ENCODE measurements at places on chromosomes 1 and 21. TPM values are rescaled to one million over a fixed set of nuclear protein-coding genes. Genes with fewer than 3 reads are reported as not detected.

- DNase-seq = no peak
Observed at GRCh38 chr21:23960769-23961168, 1646.5 kb downstream of the MRPL39 start.

DNA sequence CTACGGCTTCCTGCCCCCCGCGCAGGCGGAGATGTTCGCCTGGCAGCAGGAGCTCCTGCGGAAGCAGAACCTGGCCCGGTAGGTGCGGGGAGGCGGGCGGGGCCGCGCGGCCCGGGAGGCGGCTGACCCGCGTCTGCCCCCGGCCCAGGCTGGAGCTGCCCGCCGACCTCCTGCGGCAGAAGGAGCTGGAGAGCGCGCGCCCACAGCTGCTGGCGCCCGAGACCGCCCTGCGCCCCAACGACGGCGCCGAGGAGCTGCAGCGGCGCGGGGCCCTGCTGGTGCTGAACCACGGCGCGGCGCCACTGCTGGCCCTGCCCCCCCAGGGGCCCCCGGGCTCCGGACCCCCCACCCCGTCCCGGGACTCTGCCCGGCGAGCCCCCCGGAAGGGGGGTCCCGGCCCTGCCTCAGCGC is 16.6 kb downstream of the NOC2L start:
- no peak for DNase-seq

GRCh38 chr21:38925923-38926322 is 120.2 kb downstream of the ETS2 start:
- peak; percentile 72 for DNase-seq

DNA sequence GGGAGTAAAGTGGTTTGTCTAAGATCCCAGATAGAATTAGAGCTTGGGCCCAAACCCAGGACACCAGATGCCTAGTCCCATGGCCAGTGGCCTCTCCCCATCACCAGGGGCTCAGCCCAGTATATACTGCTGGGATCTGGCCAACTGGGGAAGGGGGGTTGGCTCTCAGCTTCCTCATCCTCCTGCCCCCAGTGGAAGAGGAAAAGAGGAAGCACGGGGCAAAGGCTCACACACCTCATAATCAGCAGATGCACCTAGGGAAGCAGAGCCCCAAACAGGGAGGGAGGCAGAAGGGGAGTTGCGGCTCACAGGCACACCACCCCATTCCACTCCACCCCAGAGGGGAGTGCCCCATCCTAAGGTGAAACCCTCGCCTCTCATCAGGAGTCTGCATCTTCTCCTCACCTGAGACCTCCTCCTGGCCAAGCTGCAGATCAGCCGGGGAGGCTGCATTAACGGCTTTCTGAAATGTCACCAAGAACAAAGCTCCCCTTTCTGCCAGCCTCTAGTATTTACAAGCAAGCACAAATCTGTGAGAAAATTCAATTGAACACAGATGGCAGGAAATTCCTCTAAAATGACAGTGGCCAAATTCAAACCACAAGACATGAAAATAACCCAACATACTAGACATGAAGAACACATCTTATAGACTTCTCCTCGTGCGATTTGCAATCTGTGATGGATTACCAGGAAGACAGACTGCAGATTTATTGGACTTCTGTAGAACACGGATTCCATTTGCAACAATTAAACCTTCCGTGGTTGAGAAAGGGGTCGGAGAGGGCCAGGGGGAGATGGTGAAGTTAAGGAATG is 82.8 kb downstream of the GLIS1 start:
- DNase-seq = no peak

GRCh38 chr1:94236630-94237290 is 624 bp downstream of the ARHGAP29 start:
- peak; percentile 66 for DNase-seq

DNA sequence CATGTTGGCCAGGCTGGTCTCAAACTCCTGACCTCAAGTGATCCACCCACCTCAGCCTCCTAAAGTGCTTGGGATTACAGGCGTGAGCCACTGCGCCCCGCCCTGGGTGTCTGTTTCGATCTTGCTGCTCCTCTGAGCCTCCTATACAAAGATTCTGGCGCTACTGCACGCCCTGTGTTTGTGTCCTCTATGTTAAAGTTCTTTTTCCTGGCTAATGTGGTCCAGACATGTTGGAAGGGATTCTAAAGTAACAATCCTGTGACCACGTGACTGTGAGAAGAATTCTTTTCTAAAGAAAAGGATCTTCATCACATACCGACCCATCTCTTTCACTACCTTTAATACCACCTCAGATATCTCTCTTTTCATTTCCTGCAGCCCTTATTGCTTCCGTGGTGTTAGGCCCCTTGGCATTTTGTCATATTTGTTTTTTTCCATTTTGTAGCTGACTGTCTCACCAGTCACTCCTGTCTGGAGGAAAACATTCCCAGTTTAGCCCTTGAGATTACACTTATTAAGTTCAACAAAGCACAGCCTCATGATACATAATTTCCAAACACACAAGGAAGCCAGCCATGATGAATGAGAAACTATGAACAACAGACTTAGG is 27.2 kb upstream of the ENO1 start:
- no peak for DNase-seq

GRCh38 chr1:213790565-213790964 is 197.2 kb upstream of the PROX1 start:
- no peak for DNase-seq

DNA sequence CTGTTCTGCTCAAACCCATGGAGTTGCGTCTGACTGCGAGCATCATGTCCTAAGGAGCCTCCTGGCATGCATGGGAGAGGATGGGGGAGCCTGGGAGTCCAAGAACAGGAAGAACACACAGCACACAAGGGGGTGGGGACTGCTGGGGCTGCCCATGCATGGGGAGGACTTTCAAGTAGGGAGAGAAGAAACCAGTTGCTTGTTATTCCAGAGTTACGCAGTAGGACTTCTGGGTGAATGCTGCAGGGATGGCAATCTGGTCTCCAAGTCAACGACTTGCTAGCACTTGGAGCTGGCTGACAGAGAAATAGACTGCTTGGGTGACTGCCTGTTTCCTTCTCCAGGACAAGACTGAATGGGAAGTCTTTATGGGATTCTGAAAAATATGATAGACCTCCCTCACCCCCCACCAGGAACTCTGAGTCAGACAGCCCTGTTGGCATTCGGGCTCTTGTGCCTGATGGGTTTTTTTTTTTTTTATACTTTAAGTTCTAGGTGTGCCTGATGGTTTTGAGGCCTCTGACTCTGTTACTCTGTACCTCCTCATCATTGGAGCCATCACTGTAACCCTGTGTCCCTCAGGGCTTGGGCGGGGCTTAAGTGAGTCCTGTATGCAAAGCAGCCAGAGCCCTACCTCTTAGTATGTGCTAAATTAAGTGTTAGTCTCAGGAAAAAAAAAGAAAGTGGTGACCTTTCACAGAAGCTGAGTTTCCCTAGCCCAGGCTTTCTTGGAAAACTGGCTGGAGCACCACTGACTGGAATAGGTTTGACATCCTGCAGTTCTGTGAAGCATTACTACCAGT is 30.3 kb downstream of the MAP3K21 start:
- no peak for DNase-seq

- peak; percentile 37 for DNase-seq
Observed at GRCh38 chr1:60924964-60925798, 157.2 kb upstream of the NFIA start.

DNA sequence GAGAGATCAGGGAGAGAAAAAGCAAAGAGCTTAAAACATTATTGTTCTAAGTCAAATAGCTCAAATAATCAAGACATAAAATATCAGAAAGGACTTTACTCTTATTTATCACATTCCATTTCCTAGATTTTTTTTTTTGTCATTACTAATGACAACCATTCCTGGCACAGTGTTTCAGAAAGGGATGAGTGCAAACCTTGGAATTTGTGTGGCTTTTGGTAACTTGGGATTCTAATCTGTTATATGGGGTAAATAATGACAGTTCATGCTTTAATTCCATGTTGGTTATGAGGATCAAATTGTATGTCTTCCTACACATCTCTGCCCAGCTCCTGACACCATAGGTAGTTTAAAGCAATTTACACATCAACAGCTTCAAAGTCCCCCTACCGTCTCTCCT is 358.4 kb upstream of the ADGRL4 start:
- no peak for DNase-seq

DNA sequence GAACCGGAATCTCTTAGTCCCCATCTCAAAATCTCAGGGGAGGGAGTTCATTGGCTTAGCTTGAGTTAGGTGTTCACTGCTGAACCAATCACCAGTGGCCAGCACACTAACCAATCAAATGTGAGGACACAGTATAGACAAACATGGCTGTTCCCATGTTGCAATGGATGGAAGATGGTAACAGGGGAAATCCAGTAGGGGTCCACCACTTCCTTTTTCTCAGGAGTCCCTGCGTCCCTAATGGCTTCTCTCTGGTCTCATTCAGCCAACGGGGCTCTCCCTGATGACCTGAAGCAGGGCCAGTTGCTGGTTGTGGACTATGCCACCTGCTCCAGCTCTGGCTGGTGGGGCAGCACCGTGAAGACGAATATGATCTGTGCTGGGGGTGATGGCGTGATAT is 9.7 kb downstream of the CELA2B start:
- no peak for DNase-seq

Gene ZNF670
- 1.5 TPM for total RNA-seq

Gene ATP1A4
- total RNA-seq = not detected

Gene NOS1AP
- total RNA-seq = 5.0 TPM

Gene PIK3R3
- total RNA-seq = 26.2 TPM

Gene AKR7A3
- total RNA-seq = 0.20 TPM

Gene CLEC20A
- not detected for total RNA-seq

Gene LEFTY1
- not detected for total RNA-seq

Gene VWA1
- total RNA-seq = 13.5 TPM

Gene C1QC
- total RNA-seq = 93.5 TPM

Gene C1orf56
- 7.3 TPM for total RNA-seq
